Islet precursor cell (in vitro differentiated cells): ENCODE measurements at places on chromosomes 6 and 20.

DNA sequence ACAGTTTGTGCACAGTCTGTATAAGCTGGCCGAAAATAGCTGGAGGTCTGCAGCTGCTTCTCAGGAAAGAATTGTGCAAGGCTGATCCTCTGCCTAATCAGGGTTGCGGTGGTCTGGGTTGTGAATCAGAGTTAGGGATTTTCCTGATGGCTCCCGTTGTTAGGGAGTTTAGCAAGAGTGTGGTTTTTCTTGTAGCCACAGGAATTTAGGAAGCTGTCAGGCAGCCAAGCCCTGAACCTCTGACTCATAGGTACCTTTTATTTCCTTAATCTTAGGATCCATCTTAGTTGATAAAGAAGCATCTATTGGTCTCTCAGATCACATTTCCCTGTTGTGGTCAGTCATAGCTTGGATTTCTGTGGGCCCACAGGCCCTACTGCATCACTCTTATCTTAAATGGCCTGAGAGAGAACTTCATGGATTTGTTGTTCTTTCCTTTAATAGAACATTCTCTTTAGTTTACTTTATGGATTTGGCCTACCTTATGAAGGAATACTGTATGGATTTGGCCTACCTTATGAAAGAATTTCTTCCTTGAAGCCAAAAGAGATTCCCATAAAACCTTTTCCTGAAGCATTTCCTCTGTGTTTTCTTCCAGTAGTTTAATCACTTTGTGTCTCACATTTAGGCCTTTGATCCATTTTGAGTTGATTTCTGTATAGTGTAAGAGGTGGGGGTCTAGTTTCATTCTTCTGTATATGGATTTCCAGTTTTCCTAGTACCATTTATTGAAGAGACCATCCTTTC, 10.3 kb downstream of the KIF25 start:
- DNase-seq = peak; percentile 96

GRCh38 chr20:40284611-40285010, 404.4 kb downstream of the MAFB start:
- DNase-seq = no peak

DNA sequence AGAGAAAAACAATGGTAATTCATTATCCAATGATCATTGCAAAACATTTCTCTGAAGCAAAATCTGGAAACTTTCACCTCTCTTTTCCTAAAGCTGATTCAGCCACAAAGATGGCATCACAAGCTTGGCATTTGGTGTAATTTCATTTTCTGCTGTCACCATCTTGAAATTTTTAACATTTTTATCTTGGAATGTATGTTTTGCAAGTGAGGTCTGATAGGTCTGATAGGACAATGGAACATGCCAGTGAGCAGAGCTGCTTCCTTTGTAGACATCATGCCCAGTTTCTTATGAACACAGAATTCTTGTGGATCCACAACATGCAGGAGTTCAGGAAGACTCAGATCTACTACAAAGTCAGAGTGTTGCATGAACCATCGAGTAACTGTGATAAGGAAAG, 969.6 kb downstream of the EYS start:
- no peak for DNase-seq

DNA sequence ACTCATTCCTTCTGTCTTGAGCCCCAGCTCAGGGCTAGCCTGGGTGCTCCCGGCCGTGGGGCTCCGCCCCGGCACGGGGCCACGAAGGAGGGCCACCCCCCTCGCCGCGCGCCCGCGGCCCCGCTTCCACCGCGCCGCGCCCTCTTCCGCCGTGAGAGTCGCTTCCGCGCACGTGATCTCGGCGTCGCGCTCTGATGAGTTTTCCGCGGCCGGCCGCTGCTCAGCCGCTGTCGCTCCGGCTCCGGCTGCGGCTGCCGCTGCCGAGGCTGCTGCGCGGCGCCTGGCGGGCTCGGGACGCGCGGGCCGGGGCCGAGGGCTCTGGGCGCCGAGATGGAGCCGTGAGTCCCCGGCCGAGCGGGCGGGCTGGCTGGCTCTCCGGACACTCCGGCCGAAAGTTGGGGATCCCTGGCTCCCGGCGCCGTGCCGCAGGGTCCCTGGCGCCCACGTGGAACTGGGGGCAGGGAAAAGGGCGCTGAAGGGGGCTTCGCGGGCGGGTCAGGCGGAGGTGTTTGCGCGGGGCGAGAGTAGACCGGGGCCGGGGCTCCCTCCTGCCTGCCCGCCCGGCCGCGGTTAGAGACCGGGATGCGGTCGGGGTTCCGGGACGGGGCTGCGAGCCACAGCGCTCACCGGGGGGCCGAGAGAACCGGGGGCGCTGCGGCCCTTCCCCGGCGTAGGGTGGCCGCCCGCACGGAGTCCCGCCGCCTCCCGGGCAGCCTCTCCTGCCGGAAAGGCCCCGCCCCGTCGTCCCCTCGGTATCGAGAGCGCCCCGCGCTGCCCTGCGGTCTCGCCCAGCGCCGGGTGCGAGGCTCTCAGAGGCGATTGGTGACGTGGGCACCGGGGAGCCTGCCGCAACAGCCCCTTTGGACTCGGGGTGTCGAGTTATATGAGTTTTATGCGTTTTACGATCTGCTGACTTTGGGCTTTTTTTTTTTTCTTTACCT, at the start of gene TMEM181:
Gene TMEM181 (plus strand): TSS at position 197 of the 941 bp plus-strand sequence. CDS start 134 bp downstream, at position 331.
- peak; percentile 87 for DNase-seq

DNA sequence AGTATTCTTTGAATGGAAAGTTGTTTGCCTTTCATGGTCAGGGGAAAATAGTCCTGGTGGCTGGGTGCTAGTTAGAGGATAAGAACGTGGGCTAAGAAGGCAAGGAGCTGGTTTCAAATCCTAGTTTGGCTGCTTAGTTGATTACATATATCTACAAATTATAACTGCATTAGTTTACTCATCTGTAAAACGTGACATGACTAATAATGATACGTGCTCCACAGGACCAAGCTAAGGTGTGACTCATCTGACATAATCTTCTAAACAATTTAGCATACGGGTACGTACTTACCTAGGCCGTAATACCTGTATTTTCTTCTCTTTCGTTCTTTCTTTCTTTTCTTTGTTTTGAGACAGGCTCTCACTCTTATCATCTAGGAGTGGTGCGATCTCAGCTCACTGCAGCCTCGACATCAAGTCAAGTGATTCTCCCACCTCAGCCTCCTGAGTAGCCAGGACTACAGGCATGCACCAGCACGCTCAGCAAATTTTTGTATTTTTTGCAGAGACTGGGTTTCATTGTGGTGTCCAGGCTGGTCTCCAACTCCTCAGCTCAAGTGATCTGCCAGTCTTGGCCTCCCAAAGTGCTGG, 1274.2 kb upstream of the GJE1 start:
- DNase-seq = peak; percentile 61

GRCh38 chr6:37176268-37177076, 6.5 kb downstream of the PIM1 start:
- DNase-seq = no peak

DNA sequence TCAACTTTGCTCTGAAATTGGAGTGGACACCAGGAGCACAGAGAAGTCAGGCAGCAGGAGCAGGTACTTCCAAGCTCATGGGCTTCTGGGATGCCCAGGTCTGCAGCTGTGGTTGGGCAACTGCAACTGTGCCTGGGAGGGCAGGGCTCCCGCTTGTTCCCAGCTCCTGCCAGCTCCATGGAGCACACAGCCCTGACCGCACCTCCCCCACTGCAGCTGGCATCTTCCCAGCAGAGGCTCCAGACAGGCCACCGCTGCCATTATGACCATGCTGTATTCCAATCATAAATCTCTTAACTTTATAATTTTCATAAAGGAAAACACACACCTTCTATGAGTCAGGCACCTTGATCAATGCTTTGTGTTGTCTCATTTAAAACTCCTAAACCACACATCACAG, 36.9 kb downstream of the STK38 start:
- no peak for DNase-seq
